ENCODE measurements at places on chromosomes 2 and 18.

DNA sequence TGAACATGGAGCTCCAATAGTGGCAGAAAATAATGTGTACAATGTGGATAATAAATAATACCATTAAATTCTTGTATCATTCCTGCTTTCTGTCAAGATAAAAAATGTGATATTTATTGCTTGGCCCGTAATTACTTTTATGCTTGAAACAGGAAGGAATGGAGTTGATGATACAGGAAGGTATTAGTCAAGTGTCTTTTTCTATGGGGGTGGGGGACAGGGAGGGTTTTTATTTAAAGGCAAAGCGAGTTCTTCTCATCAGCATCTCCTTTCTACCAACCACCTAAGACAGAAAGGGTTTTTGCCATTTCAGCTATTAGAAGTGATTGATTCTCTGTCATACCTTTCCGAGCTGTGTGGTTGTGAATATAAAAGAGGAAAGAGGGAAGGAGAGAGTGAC is 135.3 kb downstream of the DCC start:
- no peak for DNase-seq

- no peak for DNase-seq
These were observed 20.4 kb downstream of the REV1 start for GRCh38 chr2:99469394-99469793.

- DNase-seq: peak; percentile 34
These were observed 8.0 kb upstream of the CYP27C1 start for GRCh38 chr2:127228102-127228501.

DNA sequence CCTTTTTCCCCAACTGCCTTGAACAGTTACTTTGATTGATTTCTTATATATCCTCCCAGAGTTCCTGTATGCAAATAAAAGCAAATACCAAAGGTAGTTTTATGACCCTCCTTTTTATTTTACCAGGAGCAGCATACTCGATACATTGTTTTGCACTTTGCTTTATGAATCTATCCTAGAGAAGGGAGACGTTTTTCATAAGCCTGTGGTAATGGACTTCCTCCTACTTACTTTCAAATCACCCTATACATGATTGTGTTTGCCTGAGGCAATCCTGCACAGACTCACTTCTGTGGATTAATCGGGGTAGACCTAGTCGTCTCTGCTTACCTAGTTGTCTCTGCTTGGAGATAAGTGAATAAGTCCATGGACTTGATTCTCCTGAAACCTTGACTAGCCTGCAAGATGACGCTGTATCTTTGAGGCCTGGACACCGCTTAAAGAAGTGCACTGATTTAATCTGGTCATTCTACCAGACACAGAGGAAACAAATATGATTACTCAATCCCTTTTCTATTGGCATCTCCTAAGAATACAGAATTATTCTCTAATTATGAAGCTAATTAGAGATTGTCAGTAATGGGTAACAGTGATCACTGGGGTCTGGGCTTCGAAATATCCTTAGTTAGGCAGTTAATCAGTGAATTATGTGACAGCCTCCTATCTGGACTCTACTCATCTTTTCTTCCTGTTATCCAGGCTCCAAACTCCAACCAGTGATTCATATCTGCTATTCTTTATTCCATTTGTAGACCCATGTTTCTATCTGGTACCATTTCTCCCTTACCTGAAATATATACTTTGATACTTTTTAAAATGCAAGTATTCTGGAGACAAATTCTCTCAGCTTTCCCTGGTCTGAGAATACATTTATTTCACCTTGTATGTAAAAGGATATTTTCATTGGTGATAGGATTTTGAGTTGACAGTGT is 447.4 kb upstream of the TRIB2 start:
- DNase-seq: no peak

GRCh38 chr2:9539531-9539930 is 16.1 kb downstream of the ADAM17 start:
- no peak for DNase-seq

- DNase-seq: no peak
These were observed 34.3 kb upstream of the PUM2 start for GRCh38 chr2:20384953-20385352.

- DNase-seq: no peak
These were observed 179.8 kb upstream of the MEIS1 start for GRCh38 chr2:66255136-66255535.
